Fibroblast of skin of left biceps (primary cell): ENCODE measurements at places on chromosomes 11 and 22.
A peak's percentile ranks its signal among the peaks of the same experiment; 100 is the strongest.

- DNase-seq: no peak
These were observed 122.3 kb downstream of the KCNQ1 start for GRCh38 chr11:2567026-2567671.

GRCh38 chr11:64864473-64865285 lies 13.7 kb downstream of the EHD1 start:
- peak; percentile 60 for DNase-seq

DNA sequence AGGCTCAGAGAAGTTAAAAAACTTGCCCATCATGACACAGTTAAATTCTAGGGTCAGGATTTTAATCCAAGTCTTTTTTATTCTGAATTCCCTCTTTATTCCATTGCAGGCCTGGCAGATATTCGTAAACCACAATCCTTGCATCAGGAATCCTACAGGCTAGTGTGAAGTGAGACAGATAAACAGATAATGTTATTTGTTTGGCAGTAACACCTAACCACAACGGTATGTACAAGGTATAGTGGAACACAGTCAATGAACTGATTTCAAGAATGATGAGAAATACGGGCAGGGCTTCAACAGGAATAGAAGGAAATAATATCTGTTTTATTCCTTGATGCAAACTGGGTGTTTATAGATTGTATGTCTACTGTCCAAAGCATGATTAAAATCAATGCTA lies 32.0 kb upstream of the NARS2 start:
- no peak for DNase-seq

DNA sequence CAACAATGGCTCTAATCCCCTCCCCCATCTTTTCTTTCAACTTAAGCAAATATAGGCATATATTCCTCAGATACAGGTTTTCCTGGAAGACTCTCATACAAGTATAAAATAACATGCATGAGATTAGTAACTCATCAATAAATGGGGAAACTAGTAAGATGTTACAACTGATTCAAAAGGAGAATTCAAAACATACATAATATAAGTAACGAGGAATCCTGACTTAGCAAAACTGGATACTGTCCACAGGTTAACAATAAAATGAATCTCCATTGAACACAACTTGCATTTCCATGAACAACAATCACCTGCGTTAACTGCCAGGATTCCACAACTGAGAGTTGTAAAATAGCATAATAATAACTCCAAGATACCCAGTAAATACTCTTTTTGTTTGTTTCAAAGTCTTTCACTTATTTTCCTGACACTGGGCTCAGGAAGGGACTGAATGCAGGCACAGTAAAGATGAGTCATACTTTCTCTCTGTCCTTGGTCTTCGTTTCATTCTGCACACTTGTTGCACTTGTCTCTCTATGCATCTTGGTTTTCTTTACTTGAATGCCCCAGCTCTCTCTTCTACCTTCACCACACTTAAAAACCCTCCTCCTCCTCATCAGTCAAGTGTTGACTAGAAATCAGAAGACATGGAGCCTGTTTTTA lies 8.1 kb downstream of the APIP start:
- no peak for DNase-seq

DNA sequence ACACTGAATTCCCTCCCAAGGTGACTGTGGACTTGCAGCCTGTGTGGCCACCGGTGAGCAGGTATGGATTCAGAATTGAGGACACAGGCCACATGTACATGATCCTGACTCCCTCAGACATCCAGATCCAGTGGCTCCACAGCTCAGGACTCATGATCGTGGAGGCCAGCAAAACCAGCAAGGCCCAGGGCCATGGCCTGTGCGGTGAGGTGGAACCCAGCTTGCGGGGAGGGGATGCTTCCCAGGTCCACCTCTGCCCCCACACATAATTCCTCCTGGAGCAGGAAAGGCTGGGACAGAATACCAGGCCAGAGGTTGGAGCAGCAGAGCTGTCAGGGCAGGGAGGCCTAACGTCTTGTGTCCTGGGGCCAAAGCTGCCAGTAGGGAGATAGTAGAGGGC lies 82.1 kb downstream of the OTOG start:
- no peak for DNase-seq

DNA sequence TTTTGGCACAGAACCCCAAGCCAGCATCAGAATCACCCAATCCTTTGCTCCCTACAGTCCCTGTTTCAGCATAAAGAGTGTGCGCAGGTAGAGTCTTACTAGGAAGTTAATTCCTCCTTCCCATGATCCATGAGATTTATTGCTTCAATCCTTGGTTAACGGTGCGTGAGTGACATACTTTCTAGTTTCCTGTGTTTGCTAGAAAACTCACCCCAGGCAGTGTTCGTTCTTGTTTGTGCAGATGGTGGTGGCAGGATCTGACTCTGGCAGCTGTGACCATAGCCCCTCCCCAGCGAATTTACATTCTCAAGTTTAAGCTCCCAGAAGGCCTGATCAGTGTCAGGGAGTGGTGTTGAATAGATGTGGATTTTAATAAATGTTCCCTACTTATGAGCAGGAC lies 106.7 kb upstream of the CCT8L2 start:
- DNase-seq: no peak

- DNase-seq: no peak
These were observed 51.4 kb downstream of the SHISAL1 start for GRCh38 chr22:44261164-44261860.

DNA sequence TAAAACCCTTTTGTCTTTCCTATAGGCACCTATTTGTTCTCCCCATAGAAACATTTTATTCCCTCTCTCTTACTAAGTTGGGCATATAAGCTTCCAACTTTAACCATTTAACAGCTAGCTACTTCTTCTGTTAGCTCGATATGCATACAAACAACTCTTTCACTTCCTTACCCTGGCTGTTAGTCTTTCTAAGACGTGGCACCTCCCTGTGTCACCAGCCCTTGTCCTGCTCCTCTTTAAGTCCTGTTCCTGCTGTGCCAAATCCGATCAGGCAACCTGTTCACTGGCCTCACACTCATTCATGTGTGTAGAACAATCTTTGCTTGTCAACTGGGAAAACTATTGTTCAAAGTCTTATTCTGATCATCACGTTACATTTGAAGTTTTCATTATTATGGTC lies 1376.1 kb upstream of the TENM4 start:
- no peak for DNase-seq

GRCh38 chr11:26201411-26201810 lies 130.5 kb upstream of the ANO3 start:
- no peak for DNase-seq

DNA sequence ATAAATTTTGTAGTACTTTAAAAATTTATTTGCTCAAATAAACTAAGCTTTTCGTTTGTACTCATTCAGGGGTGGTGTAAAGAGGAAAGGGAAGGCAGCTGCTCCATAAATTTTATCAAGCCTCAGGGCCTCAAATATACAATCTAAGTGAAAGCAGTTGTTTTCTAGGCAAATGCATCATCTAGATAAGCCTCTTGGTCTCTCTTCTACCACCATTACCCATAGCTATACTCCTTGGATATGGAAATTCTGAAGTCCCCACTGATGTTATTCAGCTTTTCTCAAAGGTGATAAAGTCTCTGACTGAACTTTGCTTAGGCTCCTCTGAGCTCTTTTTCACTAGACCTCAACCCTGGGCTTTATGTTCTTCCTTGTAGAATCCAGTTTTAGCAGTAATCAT lies 1313.1 kb downstream of the JRKL start:
- DNase-seq: no peak

DNA sequence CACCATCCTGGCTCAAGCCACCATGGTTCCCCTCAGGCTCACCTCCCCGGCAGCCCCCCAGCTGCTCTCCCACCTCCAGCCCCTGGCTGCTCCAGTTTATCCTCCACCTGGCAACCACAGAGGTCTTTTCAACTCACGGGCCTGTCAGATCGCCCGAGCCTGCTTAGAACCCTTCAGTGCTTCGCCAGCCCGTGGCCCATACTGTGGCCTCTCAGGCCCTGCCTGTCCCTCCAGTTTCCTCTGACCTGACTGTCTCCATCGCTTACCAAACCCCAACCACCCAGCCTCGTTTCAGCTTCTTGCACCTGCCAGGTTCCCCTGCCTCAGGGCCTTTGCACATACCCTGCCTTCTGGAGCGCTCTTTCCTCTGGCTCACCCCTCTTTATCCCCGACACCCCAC lies 6.9 kb downstream of the KCNC1 start:
- no peak for DNase-seq

GRCh38 chr11:115918576-115918975 lies 414.4 kb upstream of the CADM1 start:
- no peak for DNase-seq

DNA sequence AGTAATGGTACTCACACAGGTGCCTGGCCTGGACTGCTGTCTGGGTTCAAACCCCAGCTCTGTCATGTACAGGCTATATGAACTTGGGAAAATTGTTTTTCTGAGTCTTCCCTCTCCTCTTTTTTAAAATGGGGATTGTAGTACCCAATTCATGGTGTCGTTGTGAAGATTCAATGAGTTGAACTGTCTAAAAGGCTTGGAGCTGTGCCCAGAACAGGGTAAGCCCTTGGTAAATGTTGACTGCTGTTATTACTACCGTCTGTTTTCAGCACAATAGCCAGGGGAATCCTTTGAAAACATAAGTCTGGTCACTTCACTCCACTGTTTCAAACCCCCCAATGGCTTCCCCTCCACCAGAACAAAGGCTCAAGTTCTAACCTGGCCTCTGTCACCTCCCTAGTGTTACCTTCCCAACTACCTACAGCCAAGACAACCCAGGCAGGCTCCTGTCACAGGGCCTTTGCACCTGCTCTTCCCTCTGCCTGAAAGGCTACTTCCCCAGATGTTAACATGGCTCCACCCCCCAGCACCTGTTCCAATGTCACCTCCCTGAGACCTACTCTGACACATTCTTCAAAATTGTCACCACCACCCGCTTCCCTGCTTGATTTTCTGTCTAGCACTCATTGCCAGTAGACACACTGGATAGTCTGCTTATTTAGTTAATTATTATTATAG lies 152.8 kb downstream of the CHST1 start:
- DNase-seq: no peak

- DNase-seq: no peak
These were observed 897.2 kb downstream of the TBC1D22A start for GRCh38 chr22:47659467-47660223.

- DNase-seq: no peak
These were observed 1288.6 kb upstream of the CNTN5 start for GRCh38 chr11:97732011-97732632.

GRCh38 chr22:25582946-25583345 lies 18.5 kb downstream of the GRK3 start:
- DNase-seq: peak; percentile 25

DNA sequence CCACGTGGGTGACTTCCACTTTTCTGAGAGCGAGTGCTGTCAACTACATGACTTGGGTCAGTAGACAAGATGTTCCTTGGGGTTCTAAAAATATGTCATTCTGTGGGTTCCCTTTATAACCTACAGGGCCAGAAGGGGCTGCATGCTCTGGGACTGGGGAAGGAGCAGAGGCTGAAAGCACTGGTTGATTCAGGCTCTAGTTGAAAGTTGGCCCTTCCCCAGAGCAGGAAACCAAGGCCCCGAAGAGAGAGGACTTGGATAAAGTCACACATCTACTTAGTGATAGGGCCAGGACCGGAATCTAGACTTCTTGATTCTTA lies 9.9 kb downstream of the ADAMTS15 start:
- no peak for DNase-seq

DNA sequence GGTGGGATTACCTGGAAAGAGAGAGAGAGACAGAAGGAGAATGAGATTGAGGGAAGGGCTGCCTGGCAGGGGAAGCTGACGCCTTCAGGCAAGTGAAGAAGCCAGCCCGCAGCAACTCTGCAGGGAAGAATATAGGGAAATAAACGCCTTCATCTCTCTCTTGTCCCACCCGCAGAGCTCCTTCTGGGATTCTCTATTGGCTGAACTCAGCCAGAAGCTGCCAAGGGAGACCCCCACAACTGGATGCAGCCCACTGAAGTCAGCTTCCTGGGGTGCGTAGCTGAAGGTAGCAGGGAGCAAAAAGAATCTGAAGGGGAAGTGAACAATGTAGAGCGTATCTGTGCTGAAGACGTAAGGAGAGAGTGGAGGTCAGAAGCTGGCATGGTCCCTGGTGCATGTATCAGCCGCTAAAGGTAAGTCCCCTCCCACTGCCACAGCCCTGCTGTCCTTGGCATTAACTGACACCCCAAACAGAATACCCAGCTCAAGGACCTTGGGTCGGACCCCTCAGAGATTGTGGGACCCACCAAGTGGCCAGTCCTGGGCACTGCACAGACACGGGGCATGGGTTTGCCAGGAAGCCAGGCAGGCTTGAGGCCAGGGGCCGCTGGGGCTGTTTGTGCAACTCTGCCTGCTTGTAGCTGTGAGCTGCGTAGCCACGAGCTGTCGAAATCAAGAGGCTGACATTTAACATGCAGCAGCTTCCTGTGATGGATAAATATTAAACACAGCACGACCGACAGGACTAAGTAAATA lies 469.9 kb downstream of the MN1 start:
- no peak for DNase-seq

DNA sequence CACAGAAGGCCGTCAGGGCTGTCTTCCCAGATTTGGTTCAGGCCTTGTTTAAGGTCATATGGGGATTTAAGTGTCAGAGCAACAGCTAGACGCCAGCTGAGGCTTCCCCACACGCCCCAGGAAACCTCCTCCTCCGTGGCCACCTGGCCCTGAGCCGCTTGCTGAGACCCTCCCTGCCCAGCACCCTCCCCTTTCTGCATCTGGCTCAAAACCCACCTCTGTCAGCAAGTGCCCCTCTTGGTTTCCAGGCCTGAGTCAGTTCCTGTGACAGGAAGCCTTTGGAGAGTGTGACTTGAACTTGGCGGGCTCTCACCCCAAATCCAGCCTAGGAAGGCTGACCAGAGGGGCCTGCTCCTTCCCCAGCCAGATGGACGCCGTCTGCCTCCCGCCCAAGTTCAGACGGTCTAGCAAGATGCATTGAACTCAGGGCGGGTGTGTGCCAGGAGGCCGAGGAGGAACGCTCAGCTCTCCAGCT lies 561 bp downstream of the FXYD2 start:
- DNase-seq: no peak

DNA sequence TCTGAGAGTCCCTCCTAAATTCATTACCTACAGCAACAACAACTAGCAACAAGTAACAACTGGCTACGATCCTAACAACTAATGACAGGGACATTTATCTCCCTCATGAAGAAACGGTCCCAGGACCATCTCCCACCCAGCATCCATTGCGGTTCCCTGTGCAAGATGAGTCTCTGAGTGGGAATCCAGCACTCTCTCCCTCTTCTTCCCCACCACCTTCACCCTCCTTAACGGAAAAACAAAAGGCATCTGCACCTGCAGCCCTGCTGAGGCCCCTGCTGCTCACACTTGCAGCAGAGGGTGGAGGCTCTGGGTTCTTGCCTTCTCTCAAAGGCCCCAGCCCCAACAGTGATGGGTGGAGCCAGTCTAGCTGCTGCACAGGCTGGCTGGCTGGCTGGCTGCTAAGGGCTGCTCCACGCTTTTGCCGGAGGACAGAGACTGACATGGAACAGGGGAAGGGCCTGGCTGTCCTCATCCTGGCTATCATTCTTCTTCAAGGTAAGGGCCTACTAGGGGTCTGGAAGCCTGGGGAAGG lies at the start of gene CD3G:
Gene CD3G, plus strand, starts transcription at position 364 of the 535 bp plus-strand sequence. Its CDS starts 80 bp downstream, at position 444.
- DNase-seq: no peak

GRCh38 chr11:16902182-16902581 lies 112.0 kb downstream of the PLEKHA7 start:
- no peak for DNase-seq
